Left renal cortex interstitium (tissue), 4 donors: ENCODE measurements at places on chromosomes 1 and 21. TPM values are rescaled to one million over a fixed set of nuclear protein-coding genes. Genes with fewer than 3 reads are reported as not detected.

The S100B gene
- 4.5 TPM for polyA plus RNA-seq

The SRM gene
- 40.6 TPM for polyA plus RNA-seq

The SLAMF1 gene
- polyA plus RNA-seq = 0.05 TPM

The EXO1 gene
- 14.9 TPM for polyA plus RNA-seq

The LCE1C gene
- not detected for polyA plus RNA-seq

The LHX4 gene
- polyA plus RNA-seq = 4.2 TPM

The MAEL gene
- polyA plus RNA-seq = 3.1 TPM
